ENCODE measurements at places on chromosomes 6 and 20. TPM values are rescaled to one million over a fixed set of nuclear protein-coding genes. Genes with fewer than 3 reads are reported as not detected.

CHMP4B gene
- 48.0 TPM for total RNA-seq

GSTA2 gene
- total RNA-seq = not detected

HLA-DQB1 gene
- total RNA-seq = 17.9 TPM

FOXQ1 gene
- total RNA-seq = not detected

POU3F2 gene
- total RNA-seq = not detected

SLC13A3 gene
- total RNA-seq = 4.2 TPM
